NCI-H510A treated with DMSO at 0.1 percent for 48 hours (cell line): ENCODE measurements at places on chromosomes 5 and 9.

DNA sequence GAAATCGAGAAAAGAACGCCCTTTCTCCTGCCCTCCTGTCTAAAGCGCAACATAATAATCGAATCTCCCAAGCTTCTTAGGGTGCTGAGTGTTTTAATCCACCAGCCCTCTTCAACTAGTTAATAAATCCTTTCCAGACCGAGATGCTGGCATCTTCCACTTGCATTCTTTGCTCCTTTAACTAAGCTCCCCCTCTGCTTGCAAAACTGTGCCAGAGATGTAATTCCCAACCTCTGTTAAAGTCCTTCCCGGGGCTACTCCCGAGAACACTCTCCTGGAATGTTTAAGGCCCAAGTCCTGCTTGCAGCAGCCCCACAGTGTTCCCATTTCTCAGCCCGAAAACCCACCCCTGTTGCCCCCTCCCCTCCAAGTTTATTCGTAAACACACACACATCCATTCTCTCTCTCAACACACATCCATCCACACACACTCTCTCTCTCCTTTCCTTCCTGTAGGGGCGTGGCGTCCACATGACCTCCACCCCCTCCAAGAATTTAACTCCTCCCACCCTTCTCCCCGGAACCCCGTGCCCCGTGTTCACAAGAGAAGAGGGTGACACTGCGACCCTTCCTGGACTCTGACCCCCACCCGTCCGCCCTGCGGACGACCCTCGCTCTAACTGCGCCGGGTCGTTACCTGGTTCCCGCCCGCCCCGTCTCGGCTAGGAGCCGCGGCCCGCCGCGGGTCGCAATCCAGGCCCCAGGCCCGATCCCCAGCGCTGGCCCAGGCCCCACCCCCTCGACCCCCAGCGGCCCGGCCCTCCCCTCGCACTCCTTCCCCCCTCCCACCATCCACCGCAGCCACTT, 7.0 kb upstream of the MGAT1 start:
- peak; percentile 53 for DNase-seq

DNA sequence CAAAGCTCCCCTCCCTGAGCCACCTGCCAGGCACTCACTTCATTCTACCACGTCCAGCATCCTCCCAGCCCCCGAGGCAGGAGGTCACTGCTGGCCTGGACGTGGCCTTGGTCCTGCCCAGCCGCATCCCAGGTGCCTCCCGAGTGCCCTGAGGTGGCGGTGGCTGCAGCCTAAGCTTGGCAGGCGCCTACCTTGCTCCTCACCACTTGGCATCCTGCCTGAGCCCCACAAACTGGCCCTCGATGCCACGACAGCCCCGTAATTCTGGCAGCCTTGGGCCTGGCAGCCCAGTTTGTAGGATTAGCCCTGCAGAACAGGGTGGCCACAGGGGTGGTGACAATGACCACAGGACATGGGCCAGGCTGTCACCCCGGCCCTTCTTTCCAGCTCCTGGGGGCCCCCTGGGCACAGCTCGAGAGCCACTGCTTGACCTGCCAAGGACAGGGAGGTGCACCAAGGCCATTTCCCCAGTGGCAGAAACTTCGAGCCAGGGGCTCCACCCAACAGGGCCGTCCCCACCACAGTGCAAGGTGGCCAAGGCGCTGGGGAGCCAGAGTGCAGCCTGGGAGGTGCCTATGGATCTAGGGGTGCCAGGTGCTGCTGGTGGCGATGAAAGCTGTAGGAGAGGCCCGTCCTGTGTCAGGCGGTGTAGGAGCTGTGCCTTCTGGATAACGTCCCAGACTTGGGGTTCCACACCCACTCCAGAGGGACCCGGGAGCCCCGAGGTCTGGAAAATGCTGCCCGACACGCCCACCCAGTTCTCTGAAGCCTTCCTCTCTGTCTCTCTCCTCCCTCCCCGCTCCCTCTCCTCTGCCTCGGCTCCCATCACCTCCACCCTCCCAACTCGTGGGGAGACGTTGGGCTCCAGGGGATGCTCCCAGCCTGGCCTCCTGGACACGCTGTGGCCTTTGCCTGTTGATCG, 18.4 kb downstream of the NKD2 start:
- no peak for DNase-seq

GRCh38 chr5:117380316-117380715, 805.7 kb upstream of the SEMA6A start:
- DNase-seq = no peak

DNA sequence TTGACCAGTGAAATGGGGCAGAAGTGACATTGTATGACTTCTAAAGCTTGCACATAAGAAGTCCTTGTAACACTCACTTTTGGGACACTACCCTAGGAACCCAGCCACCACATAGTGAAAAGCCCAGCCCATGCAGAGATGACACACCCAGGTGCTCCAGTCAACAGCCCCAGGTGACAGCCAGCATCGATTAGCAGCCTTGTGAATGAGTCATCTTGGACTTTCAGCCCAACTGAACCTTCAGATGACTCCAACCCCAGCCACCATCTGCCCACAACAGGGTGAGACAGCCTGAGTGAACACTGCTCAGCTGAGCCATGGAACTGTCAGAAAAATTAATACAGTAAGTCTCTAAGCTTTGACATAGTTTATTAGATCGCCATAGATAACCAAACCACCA, 458.6 kb downstream of the ZSWIM6 start:
- no peak for DNase-seq

DNA sequence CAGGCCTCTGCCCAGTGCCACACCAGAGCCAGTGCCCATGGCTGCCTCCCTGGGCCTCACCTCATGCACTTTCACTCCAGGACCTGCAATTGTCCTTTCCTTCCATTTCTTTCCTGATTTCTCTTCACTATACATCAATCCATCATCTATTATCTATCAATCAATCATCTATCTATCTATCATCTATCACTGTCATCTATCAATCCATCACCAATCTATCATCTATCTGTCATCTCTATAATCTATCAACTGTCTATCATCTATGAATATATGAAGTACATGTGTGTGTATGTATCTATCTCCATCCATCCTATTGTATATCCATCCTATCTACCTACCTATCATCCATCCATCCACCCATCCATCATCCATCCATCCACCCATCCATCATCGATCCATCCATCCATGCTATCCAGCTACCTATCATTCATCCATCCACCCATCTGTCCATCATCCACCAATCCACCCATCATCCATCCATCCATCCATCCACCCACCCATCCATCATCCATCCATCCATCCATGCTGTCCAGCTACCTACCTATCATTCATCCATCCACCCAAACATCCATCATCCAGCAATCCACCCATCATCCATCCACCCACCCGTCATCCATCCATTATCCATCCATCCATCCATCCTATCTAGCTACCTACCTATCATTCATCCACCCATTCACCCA, 26.9 kb downstream of the SLC6A3 start:
- no peak for DNase-seq
